Endothelial cell (in vitro differentiated cells): ENCODE measurements at places on chromosomes 1 and 21.

DNA sequence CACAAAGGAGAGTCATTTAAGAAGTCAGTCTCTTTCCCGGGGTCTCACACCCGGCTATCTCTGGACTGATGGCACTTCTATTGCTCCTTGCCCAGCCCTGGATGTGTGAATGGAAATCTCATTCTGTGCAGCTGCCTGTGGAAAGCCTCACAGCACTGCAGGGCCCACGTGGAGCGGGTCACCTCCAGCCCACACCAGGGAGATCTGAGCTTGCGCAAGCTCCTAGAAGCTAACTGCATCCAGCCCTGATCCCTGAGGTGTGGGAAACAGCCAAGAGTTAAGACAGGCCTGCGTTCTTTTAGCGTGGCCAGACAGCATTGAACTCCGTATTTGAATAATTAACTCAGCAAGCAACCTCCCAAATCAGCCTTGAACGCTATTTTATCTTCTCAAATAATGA is 150.5 kb downstream of the LRIG2 start:
- DNase-seq, result no peak

DNA sequence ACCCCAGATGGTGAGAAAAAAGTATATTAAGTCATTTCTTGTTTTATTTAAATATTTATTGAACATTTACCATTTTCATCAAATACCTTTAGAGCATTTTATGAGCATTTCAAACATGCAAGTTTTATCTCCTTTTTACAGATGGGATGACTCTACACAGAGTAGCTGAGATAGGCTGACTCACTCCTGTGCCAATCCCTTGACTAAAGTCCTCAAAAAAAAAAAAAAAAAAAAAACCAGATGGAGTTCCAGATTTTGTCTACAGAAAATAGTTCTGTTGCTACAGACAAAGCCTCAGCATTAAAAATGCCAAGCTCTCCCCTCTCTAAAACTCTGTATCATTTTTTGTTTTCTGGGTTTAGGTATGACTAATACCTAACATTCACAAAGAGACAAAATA is 303.0 kb upstream of the PLD5 start:
- no peak for DNase-seq

GRCh38 chr1:171881442-171881841 is 40.1 kb downstream of the DNM3 start:
- no peak for DNase-seq

- DNase-seq, result no peak
These were observed 85.2 kb upstream of the RUNX1 start for GRCh38 chr21:35134309-35134708.

- DNase-seq, result no peak
These were observed 32.7 kb upstream of the CRB1 start for GRCh38 chr1:197235355-197235754.

DNA sequence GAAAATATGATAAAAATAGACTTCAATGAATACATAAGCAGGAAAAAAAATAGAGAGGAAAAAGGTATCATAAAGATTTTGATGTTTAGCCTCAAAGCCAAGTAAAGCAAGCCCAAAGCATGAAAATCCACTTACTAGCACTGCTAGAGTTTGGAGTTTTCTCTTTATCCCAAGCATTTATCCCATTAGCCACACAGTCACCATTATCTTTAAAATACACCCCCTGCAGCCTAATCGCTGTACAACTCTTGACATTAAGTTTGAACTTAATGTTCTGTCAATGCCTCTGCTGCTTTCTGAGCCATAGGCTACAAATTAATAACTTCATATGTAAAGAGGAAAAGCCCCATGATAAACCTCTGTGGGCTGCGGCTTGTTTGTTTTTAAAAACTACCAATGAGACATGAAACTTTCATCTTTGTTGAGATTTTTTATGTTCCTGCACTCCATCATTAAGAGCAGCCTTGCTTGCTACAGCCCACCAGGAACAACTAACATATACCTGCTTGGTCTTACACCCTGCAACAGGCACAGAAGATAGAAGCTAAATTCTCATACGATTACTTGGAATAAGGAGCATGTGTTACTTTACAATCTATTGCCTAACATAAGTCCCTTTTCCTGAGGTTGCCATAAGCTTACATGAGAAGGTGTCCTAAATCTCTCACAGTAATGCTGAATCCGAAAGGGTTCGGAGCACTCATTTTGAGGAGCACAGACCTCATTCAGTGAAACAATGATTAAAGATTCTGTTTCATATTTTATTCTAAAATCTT is 202.4 kb downstream of the SMYD3 start:
- no peak for DNase-seq

- no peak for DNase-seq
These were observed 113.8 kb upstream of the ZC3H11B start for GRCh38 chr1:219726480-219727272.

- DNase-seq, result no peak
These were observed 45.5 kb downstream of the RABGAP1L start for GRCh38 chr1:174204697-174205308.

GRCh38 chr1:86758570-86758969 is 54.2 kb downstream of the SH3GLB1 start:
- DNase-seq, result no peak

- DNase-seq, result no peak
These were observed 44.9 kb upstream of the NR5A2 start for GRCh38 chr1:199982606-199983005.

- DNase-seq, result no peak
These were observed 92.5 kb downstream of the LRRC40 start for GRCh38 chr1:70112838-70113237.

- no peak for DNase-seq
These were observed 46.8 kb downstream of the NTMT2 start for GRCh38 chr1:170192546-170192945.

DNA sequence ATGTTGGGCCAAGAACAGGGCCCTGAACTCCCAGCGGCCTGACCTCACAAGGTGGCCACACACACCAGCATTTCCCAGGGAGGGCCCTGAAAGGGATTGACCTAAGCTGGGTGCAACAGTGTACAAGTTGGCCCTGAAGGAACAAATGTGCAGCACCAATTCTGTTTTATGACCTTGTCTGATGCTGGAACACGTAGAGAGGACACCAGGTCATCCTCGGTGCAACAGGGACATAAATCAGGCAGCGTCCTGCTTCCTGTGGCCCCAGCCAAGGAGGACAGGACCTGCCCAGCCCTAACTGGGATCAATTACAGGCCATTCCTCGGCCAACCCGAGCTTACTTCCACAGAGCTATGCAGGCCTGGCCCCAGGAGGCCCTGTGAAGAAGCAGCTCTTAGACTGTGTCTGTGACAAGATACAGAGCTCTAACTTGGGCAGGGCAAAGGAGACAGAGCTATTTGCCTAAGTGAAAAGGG is 12.8 kb upstream of the PHC2 start:
- DNase-seq, result no peak

DNA sequence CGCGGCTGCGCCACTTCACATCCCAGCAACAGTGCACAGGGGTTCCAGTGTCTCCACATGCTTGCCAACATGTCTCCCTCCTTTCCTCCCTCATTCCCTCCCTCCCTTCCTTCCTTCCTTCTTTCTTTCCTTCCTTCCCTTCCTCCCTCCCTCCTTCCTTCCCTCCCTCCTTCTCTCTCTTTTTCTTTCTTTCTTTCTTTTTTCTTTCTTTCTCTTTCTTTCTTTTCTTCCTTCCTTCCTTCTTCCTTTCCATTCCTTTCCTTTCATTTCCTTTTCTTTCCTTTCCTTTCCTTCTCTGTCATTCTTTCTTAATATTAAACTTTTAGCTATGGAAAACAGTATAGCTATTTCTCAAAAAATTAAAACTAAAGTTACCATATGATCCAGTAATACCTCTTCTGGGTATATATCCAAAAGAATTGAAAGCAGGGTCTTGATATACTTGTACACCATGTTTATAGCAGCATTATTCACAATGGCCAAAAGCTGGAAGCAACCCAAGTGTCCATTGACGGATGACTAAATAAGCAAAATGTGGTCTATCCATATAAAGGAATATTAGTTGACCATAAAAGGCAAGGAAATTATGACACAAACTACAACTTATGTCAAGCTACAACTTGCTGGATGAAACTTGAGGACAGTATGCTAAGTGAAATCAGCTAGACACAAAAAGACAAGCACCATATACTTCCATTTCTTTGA is 55.0 kb upstream of the TLR5 start:
- DNase-seq, result no peak

DNA sequence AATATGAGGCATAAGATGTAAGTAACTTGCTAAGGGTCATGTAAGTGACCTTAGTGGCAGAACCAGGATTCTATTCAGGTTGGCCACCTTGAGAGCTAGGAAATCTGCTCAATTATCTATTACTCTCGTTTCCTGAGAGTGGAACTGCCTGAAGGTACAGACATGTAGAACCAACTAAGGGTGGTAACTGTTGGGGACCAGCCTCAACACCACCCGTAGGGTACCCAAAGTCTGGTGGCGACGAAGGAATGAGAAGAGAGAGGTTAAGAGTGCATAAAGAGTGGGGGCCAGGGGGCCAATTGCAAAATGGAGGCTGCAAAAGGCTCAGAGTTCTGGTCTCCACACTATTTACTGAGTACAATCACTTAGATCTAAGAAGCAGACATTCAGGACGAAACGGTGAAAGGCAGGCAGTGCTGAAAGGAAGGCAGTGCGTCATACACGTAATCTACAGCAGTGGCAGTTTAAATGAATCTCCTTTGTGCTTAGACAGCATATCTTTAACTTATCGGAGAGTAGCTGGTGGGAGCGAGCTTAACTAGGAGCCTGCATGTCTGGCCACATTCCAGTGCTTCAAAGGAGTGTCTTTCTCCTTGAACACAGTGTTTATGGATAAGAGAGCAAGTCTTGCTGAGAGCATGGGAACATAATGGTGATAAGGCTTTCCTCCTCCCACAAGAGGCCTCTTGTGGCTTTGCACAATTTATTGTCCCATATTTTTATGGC is 25.0 kb downstream of the SRSF4 start:
- DNase-seq, result no peak

GRCh38 chr1:172332230-172332629 is 88.3 kb upstream of the C1orf105 start:
- DNase-seq, result no peak

DNA sequence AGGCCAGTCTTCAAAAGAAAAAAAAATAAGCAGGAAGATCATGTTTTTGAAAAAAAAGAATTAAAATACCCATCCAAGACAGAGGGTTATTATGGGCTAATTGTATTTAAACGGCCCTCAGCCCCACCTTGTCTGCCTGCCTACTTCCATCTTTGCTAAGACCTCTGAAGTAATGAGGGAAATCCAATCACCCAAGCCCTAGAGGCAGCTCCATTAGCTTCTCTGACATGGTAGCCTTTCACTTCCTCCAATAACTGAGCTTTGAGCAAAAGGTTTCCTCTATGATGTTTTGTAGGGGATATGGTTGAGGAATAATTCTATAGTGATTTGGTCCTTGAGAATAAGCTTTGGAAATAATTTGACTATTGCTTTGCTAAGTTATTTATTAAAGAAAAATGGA is 178.2 kb upstream of the SGIP1 start:
- no peak for DNase-seq

- DNase-seq, result no peak
These were observed 50.1 kb upstream of the KRTAP19-8 start for GRCh38 chr21:31088474-31088751.

- DNase-seq, result no peak
These were observed 533.3 kb downstream of the PTBP2 start for GRCh38 chr1:97254731-97255463.

- no peak for DNase-seq
These were observed 49.1 kb upstream of the SERBP1 start for GRCh38 chr1:67479146-67479891.

DNA sequence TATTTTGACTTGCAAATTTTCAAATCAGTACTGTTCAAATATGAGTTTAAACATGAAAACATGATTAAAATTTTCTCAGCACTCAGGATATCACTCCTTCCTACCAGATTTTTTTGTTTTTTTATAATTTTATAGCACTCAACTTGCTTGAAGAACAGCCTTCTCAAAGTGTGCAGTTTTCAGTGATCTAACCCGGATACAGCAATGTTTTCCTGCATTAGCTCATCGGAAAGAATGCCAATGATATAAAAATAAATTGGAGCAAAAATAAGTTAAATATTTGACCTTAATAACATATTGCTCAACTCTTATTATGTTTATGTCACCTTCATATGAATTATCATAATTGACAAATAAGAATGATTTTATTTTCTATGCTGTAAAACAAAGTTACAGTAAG is 766.8 kb downstream of the USP25 start:
- no peak for DNase-seq

GRCh38 chr1:158154501-158154900 is 26.2 kb upstream of the CD1D start:
- DNase-seq, result no peak

GRCh38 chr21:32240851-32241687 is 37.8 kb downstream of the MIS18A start:
- no peak for DNase-seq

- DNase-seq, result no peak
These were observed 257.1 kb upstream of the CSF3R start for GRCh38 chr1:36739703-36740289.

DNA sequence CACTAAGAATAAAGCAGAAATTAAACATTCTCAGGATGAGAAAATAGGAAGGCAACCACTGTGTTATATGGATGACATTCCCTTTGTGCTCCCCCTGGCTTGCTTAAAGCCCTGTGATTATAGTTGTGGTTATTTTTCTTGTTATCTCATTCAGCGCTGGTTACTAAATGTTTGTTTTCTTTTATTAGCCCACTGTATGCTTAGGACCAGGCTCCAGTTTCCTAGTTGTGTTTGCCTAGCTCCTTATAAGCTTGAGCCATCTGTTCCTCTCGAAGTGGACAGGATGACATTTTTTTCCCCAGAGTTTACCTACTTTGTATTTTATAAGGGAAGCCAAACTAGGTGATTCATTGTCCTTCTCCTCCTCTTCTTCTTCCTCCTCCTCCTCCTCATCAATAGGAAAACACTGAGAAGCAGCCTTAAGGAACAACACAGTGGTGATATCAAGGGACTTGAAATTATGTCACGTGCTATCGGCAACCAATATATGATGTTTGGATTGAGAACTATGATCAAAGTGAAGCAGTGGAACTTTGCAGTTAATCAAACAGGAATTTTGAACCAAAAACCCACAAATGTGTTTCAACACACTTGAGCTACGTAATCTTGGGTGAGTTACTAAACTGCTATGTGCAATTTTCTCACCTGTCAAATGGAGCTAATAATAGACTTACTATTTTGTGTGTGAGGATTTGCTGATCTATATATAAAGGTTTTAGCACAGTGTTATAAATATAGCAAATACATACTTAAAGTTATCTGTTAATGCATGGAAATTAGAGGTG is 35.1 kb upstream of the RGS7 start:
- no peak for DNase-seq

- no peak for DNase-seq
These were observed 14.4 kb upstream of the IGSF21 start for GRCh38 chr1:18093193-18093592.
